SHP77 treated with DMSO at 0.1 percent for 48 hours (cell line): ENCODE measurements at places on chromosomes 7 and 10.

DNA sequence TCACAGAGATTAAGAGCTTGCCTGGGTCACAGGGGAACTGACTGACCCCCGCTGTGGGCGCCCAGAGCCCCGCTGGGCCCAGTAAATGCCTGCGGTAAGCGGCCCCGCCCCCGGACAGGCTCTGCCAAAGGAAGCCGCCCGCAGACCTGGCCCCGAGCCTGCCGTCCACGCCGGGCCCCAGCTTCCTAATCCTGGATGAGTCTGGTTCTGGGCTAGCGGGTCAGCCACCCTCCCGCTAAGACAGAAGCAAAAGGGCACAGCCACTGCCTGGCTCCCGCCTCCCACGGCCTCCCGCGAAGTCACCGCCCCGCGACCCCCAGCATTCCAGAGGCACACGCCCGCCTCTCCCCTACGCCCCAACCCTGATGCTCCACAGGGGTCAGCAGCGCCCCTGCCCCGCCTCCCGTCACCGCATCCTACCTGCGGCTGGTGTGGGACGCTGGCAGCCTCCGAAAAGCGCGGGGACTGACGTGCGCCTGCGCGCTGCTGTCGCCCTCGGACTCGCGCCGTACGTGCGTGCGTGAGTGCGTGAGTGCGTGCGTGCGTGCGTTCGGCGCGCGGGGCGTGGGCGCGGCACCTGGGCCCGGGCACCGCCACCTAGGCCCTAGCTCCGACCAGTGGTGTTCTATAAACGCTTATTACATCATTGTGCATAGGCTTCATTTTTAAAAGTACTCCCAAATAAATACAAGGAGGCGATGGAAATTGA lies at the start of gene FIGNL1:
TSS of gene FIGNL1 (minus strand) at position 470 of the 709 bp plus-strand sequence. CDS start 3,063 bp downstream, outside the sequence.
- DNase-seq = peak; percentile 68

DNA sequence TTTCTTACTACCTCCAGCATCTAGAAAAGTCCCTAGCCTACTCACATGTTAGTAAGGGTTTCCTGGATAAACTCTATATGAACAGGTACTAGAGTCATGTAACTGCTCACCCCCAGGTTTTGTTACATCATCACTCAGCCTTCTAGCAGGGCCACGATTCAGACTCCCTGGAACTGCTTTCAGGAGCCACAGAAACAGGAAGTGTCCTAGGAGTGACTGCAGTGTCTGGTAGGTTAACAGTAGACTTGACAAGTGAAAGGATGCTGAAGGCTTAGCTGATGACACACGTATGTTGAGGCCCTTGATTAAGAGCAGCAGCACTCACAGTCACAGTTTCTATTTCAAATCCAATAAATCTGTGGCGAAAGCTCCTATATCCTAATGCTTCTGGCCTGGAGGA lies 101.2 kb downstream of the DNMBP start:
- no peak for DNase-seq

DNA sequence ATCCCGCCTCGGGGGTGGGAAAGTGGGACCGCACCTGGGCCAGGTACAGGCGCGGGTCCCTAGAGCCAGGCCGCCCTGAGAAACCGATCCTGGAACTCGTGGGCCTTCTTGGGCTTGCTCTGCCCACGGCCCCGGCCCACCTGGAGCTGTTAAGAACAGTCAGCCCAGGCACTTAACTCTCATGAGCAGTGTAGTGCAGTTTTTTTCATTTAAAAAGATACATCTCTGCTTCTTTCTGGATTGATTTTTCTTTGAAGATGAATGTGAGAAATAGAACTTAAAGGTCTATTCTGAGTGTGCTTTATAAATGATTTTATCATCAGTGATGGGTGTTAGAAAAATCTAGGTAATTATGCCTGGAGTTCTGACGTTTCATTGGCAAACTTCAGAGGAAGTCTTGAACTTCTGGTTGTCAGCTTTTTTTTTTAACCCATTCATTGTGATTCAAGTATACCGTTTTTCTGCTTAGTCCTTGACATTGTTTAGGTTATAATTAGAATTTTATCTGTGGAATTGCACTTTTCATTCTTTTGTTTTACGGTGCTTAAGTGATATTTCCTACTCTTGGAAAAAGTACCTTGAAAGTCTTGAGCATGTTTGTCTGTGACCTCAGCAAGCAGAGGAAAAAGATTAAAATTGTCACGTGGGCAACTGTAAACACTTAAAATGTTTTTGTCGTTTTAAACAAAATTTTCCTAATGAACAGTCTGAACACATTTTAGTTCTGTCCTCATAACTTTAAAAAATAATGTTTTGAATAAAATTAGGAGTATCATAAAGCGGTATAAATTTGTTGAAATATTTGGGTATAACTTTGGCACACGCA lies 906 bp downstream of the CDK1 start:
- DNase-seq = no peak

DNA sequence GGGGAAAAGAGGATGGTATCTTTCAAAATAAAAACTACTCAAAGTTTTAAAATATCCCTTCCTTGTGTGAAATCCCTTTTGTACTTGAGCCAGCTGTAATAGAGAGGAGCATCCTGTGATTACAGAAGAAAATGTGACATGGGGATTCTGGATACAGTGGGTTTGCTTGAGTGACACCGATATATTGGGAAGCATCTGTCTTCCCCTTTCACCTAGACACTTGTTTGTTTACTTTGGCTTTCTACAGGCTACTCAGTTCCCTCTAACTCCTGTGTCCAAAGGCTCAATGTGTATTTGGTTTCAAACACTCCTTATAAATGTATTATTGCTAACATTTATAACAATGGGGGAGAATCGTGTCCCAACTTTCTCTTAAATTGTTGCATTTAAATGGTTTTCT lies 24.4 kb downstream of the CPED1 start:
- no peak for DNase-seq

DNA sequence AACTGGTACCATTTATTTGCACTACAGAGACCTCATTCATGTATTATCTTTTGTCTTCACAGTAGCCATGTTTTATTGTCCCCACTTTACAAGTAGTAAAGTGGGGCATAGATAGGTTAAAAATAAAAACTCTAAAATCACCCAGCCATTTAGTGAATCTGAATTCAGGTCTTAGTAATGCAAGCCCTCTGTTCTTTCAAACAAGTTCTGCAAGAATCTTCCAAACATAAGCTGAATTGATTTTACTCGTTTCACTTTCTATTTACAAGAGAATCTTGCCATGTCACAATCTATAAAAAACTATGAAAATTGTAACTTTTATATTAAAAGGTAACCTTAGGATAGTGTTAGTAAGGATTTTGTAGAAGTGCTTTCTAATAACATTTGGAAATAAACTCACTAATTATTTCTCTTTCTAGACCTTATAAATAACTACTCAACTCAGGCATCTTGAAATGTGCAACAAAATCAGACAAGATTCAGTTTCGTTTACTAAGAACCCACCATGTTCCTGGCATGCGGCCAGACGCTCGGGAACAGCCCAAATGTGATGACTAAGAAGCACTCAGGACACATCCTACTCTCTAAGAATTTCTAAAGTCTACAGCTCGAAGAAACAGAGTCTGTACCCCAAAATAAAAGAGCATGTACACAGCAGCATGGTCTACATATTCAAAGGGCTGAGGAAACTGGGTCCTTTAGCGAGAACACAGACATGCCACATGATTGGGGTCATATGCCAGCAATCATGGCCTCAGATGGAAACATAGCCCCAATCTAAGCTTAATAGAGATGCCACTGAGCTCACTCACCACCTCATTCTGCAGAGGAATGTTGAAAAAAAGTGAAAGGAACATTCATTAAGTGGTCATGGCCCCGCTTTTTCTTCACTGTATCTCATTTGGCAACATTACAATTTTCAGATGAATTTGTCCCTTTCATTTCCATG lies 167.6 kb downstream of the AMPH start:
- DNase-seq = no peak

DNA sequence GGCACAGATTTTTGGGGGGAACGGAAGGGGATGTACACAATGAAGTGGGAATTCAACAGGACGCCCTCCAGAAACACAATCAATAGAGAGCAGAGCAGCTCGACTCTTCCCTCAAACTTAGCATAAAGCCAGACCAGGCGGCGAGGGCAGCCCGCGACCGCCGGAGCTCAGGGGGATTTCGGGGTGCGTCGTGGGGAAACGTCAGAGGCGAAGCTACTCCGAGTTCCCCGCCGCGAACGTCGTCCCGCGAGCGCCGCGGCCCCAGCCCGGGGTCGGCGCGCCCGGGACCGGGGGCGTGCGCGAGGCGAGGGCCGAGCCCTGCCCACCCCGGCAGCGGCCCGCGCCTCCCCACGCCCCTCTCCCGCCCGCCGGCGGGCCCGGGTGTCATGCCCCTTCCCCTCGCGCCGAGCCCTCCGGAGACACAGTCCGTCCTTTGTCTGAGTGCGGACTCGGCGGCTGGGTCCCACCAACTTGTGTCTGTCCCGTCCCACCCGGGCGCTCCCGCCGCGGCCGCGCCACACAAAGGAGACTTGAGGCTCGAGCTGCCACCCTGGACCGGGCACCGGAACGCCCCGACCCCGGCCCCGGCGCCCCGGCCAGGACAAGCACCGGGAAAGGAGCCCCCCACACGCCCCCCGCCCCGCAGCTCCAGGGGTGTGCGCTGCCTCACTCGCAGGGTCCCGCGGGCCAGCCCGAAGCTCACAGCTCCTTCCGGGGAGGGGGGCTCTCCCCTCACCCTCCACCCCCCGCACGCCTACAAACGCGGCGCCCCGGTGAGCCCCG lies 634 bp downstream of the EZH2 start:
- no peak for DNase-seq

DNA sequence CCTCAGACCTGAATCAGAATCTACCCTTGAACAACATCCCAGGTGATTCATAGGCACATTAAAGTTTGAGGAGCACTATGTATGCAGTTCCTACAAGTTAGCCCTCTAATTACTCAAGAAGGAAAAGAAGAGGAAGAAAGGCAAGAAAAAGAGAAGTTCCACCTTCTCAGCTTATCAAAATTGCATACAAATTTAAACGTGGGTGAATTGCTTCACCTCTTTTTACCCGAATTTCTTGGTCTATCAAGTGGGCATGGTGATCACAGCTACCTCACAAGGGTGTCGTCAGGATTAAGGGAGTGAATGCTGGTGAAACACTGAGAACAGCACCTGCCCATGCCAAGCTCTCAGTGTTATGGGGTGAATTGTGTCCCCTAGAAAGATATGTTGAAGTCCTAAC lies 43.8 kb upstream of the PAPSS2 start:
- no peak for DNase-seq

DNA sequence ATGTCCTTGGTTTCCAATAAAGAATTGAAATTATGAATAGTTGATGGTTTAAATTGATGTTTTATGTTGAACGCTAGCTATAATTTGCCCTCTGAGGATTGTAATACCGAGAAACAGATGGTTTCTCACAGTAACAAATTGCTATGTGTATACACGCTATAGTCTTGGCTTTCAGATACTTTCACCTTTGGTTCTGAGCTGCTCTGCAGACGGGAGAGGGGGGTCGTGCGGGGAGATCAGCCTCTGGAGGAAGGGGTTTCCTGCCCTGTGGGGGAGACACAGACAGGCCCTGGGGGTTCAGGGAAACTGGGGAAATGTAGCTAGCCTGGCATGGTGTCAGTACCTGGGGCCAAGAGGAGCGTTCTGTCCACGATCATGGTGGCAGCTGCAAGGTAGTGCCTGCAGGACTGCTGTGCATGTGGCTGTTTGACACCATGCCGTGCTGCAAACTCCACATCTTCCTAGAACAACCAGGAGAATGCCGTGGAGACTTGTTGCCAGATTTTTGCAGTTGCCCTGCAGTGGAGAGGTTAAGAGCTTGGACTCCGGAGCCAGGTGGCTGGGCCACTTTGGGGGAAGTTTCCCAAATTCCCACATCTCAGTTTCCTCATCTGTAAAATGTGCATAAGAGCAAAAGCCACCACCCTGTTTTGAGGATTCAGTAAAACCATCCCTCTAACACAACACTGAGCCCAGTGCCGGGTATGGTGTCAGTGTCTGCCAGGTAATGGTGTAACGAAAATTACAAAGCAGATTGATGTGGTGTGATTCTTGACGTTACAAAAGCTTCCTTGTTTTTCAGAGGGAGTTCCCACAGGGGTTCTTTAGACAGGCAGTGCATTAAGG lies 167.9 kb downstream of the CUX1 start:
- DNase-seq = no peak

DNA sequence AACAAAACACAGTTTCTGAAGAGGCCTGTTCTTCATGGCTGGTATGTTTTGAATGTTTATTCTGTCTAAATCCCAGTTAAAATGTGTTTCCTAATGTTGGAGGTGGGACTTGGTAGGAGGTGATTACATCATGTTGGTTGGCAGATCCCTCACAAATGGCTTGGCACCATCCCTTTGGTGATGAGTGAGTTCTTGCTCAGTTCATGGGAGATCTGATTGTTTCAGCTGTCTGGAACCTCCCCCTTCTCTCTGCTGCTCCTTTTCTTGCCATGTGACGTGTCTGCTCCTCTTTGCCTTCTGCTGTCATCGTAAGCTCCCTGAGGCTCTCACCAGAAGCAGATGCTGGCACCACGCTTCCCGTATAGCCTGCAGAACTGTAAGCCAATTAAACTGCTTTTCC lies 383.6 kb upstream of the TPK1 start:
- DNase-seq = no peak
